ENCODE measurements at places on chromosomes 1 and 21.

DNA sequence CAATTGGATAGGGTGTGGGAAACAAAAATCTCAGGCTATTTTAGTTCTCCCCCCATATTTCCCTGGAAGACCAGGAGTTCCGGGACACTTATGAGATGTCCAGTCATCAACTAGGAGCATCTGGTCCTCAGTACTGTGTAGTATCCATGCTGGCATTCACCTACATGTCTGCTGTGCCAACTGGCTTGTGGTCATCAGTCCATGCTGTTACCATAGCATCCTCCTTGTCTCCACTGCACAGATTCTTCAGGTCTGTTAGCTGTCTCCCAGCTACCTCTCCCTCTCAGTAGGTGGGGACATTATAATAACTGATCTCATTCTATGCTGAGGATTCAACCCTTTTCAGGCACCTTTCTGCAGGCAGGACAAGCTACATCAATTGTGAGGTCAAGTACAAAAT, 302.9 kb downstream of the BARHL2 start:
- no peak for DNase-seq

DNA sequence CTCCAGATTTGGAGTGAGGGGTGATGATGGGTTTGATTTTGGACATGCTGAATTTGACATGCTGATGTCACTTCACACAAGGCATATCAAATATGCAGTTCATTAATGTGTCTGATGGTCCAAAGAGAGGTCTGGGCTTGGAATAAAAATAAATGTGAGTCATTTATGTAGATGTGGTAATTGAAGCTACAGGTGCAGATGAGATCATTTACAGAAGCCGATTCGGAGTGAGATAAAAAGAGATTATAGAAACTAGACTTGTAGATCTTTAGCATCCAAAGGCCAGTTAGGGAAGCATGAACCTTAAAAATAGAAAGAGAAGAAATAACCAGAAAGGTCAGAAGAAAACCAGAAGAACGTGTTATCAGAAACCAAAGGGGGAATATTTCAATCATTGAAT, 350.9 kb upstream of the ZP4 start:
- DNase-seq: no peak

DNA sequence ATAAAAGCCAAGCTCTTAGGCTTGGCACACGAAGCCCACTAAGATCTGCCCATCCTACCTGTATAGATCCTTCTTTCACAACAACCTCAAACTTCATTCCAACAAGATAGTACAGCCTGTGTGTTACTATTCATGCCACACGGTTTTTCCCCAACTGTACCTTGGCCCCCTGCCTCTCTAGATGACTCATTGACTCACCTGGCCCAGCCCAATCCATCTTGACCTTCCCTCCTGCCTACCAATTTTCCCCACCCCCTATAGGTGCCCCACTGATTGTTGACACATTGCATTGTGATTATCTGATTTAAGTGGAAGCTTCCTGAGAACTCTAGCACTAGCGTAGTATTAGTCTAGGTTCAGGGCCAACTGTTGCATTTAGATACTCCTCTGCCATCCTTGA, 2.0 kb upstream of the CD101 start:
- DNase-seq: no peak

DNA sequence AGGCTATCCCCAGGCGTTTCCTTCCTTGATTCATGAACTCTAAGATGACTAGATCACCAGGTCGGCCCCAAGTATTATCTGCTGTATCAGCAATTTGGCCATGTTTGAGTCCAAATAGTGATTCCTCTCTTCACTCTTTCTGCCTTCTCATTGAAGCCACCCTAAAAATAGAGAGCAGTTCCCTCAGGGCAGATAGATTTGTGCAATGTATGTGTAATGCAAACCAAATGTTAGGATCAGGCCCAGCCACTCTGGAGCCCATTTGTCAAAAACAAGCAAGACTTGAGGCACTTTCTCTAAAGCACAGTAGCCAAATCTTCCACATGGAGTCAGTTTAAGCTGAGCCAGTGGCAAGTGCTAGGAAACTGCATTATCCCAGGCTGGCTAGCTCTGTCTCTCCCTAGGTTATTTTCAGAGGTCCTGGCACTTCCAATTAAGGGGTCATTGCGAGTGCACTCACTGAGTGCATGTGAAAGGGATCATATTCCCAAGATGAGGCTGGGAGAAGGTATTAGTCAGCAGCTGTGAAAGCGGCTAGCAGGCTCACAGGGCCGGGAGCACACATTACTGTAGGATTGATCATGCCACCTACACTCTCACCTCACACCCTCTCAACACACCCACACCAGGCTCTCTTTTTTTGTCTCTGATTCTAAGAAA, 97.9 kb upstream of the RAB3GAP2 start:
- DNase-seq: no peak

DNA sequence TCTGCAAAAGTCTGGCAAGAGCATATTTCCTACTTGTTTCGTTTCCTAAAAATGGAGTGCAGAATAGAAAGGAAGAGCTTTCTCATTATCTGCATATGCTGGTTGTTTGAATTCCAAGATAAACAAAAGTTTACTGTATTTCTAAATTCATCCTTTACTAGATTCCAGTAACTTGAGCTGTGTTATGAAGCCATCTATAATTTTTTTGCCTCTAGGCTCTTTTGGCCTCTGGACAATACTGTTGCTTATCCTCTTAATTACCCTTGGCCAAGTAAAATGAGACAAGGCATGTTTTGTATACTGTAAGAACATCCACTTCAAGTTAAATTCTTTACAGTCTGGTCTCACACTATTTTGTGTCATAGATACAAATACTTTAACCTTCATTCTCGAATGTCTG, 45.6 kb upstream of the HFM1 start:
- DNase-seq: no peak

- no peak for DNase-seq
These were observed 22.6 kb upstream of the SIM2 start for GRCh38 chr21:36676039-36676950.

- no peak for DNase-seq
These were observed 212.1 kb downstream of the GPR52 start for GRCh38 chr1:174659823-174660222.

- no peak for DNase-seq
These were observed 17.0 kb downstream of the TFF3 start for GRCh38 chr21:42298237-42298636.

- no peak for DNase-seq
These were observed 28.9 kb upstream of the RBM15 start for GRCh38 chr1:110310300-110310699.

DNA sequence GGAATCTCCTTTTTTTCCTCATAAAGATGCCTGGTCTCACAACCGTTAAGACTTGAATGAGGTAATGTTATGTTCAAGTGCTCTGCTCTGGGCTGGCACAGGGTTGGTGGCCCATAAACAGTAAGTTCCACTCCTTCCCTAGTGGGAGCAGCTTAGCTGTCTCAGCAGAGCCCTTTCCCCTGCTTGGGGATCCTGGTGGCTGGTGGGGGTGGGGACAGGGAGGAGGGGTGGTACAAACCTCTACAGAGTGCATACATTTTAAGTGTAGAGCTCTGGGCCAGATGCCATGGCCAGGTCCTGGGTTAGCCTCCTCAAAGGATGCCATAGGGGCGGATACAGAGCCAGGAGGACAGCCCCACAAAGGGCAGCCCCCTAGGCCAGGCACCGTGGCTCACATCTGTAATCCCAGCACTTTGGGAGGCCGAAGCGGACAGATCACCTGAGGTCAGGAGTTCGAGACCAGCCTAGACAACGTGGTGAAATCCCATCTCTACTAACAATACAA, 20.7 kb upstream of the PADI1 start:
- DNase-seq: no peak

- no peak for DNase-seq
These were observed 93.9 kb downstream of the SLC30A10 start for GRCh38 chr1:219834314-219834917.

GRCh38 chr1:170494369-170494768, 37.6 kb upstream of the GORAB start:
- no peak for DNase-seq

DNA sequence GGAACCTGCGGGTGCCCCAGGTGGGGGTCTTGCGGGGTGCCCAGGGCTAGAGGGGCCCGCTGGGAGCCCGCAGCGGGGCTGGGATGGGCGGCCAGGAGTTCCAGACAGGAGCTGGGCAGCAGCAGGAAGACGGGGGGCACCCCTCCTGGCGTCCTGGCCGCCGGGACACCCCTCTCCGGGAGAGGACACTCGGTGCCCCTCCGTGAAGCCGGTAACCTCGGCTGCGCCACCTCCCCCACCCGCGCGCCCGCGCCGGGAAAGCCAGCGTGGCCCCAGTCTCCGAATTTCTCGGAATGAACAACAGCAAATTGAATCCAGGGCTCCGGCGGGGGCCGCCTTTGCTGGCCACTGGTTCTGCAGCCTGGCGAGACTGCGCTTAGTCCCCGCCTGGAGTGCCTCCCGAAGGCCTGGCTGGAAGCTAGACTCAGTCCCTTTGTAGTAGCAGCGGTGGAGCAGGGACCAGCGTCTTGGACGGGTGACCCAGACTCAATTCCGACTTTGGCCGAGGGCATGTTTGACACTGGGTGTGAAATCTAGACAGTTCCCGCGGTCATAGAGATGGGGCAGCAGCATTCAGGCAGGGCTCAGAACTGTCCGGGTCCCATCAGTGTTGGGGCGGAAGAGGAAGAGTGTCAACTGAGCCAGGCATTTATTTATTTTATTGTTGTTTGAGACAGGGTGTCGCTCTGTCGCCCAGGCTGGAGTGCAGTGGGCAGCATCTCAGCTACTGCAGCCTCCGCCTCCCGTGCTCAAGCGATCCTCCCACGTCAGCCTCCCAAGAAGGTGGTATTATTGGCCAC, 773 bp downstream of the IFNGR2 start:
- peak; percentile 29 for DNase-seq

DNA sequence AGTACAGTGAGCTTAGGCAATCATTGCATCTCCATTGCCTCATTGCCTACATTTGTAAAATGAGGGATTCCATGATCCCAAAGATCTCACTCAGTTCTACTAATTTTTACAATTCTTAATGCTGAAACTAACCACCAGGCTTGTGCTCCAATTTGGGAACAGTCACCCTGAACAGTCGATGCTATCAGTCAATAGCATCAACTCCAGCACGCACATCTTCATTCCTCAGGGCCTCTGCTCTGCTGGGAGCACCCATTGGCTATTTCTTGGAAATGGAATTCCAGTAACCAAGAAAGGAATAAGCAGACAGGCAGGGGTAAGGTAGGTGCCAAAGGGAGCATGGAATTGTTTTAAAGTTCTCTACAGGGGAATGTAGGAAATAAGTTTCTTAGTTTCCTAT, 14.2 kb upstream of the ACKR1 start:
- DNase-seq: no peak

- no peak for DNase-seq
These were observed 14.6 kb downstream of the ADAR start for GRCh38 chr1:154593390-154593789.

GRCh38 chr1:236143104-236143948, 987 bp downstream of the GPR137B start:
- peak; percentile 41 for DNase-seq

DNA sequence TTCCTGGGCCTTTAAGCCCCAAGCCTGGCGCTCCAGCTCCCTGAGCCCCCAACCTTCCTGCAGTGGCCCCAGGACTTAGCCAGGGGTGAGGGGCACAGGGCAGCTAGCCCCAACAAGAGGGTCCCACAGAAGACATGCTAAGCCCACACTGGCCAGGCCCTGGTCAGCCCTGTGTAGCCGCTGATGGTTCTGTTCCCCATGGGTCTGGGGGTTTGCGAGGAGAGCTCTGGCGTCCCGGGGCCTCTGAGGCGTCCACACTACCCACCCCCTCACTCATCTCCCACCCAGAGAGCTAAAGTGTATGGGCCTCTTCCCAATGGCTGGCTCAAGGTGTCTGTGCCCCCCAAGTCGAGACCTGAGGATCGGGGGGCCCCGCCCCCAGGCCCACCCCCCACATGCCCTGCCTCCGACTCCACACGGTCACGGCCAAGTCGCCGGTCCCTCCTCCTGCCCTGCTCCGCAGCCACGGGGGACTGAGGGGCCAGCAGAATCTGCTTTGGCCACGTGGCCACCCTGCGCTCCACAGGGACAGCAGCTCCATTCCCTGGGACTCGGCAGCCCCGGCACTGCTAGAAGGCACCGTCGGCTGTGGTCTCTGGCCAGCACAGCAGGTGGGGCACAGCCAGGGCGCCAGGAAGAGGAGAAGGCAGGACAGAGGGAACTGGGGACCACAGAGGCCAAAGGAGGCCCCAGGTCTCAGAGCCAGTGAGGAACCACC, 7.8 kb downstream of the TNFRSF18 start:
- DNase-seq: no peak

- no peak for DNase-seq
These were observed 18.5 kb downstream of the FAM89A start for GRCh38 chr1:231021540-231022031.

GRCh38 chr1:238029126-238029525, 138.4 kb upstream of the ZP4 start:
- DNase-seq: no peak

DNA sequence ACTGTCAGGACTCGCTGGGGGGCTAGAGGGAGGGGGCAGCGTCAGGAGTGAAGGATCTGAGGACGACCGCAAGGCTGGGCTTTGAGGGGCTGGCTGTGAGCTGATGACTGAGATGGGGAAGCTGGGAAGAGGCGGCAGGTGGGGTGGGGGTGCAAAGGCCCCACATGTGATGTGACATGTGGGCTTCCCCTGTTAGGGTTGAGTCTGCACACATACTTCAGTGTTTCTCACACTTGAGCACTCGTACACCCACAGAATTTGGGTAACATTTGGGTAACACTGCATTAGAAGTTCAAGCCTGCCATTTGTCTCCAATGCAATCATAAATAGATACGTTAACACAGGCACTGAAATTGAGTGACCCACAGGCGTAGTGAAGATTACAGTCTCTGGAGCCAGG, 16.2 kb downstream of the COL16A1 start:
- no peak for DNase-seq

DNA sequence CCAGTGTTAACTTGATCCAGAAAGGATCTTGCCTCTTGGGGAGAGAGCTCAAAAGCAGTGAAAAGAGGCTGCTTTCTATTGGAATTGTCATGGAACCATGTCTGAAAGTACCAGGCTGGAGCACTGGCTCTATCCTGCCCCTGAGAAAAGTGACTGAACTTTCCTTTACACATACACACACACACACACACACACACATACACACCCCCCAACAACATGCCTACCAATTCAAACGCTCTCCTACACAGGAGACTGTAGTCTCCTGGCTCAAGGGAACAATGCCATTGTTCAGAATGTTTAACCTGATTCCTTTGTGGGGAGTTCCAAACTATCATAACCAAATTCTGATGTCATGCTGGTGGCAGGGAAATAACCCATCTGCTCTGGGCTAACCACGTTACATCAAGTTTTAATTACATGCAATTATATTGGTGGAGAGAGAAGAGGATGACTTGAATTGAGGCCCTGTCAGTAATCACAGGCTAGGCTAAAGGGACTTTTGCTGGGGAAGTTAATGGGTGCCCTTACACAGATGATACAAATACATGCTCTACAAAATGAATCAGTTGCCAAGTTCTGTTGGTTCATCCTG, 52.3 kb upstream of the DUSP10 start:
- DNase-seq: peak; percentile 72

All from stimulated activated naive CD8-positive, alpha-beta T cell treated with anti-CD3 and anti-CD28 coated beads, Interleukin-15, amount 100 ng/mL, for 72 hours (primary cell).